ENCODE measurements at places on chromosomes 2 and 18.
A peak's percentile ranks its signal among the peaks of the same experiment; 100 is the strongest.

- no peak overlapping the region for H3K27ac ChIP-seq
- no peaks in the 10 kb centered on the region for H3K36me3 ChIP-seq
- no peak overlapping the region for H3K4me3 ChIP-seq
These were observed 27.4 kb upstream of the MC5R start for GRCh38 chr18:13796515-13796914.

DNA sequence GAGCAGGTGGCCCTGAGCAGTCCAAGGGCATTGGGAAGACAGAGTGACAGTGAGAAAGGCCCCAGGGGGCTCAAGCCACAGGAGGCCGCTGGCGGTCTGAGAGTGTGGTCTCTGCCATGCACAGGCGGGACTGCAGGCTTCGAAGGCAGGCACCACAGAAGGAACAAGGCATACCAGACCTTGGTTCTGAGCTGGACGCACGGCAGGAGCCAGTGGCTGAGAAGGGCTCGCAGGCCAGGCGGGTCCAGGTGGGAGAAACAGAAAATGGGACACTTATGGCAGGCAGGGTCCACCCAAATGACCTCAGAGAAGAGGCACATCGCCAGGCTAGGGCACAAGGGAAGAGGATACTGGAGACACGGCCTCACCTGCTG lies 14.9 kb downstream of the HJURP start:
- H3K36me3 ChIP-seq: no peaks in the 10 kb centered on the region
- H3K4me1 ChIP-seq: no peaks in the 10 kb centered on the region
- H3K27me3 ChIP-seq: no peaks in the 10 kb centered on the region

DNA sequence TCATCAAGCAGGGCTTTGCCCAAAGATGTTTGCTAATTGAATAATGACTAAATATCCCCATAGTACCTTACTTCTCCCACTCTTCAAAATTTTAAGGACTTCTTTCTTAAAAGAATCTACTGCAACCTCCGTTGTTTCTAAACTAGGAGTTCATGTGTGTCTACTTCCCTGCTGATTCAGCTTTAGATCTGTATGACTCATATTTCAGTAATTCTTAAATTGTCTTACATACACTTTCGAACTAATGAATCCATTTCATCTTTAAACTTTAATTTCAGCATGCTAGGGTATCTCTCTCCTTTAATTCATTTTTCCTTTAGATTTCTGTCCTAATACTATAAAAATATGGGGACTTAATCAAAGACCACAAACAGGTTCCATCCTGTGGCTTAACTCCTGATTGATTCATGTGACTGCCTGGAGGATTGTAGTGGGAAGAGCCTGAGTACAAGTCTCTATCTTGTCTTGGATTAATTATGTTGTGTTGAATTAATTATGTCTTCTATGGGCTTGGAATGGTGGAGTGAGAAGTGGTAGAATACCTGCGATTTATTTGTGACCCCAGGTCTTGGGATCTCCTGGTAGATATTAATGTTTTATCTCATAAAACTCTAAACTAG lies 24.9 kb upstream of the COL5A2 start:
- no peak overlapping the region for H3K27ac ChIP-seq
- no peaks in the 10 kb centered on the region for H3K4me1 ChIP-seq
- no peak overlapping the region for H3K4me3 ChIP-seq
- no peaks in the 10 kb centered on the region for H3K27me3 ChIP-seq

GRCh38 chr2:189880832-189881492 lies 96.7 kb downstream of the PMS1 start:
- DNase-seq: no peak
- no peaks in the 10 kb centered on the region for H3K36me3 ChIP-seq
- no peaks in the 10 kb centered on the region for H3K4me1 ChIP-seq
- H3K27ac ChIP-seq: no peak overlapping the region
- no peaks in the 10 kb centered on the region for H3K27me3 ChIP-seq
- no peak overlapping the region for H3K4me3 ChIP-seq

DNA sequence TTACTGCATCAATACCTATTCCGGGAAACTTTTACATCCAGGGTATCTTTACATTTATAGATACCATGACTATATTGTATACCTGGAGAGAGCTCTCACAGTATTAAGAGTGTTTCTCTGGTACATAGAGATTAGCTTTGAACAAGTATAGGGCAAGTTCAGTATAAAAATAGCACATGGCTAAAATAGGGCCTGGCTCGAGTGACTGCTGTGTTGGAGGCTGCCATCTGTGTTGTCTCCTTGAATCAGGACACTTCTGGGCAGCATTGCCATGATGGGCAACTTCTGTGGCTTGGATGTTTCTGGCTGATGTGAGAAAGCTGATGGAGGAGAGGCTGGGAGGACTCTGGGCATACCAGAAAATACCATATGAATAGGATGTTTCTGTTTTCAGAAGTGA lies 18.7 kb downstream of the ARHGAP28 start:
- peak overlapping the region; percentile 90 for H3K27ac ChIP-seq
- H3K27me3 ChIP-seq: no peaks in the 10 kb centered on the region
- peaks cover 14% of the 10 kb centered on the region for H3K4me1 ChIP-seq

GRCh38 chr2:16304876-16305590 lies 360.6 kb downstream of the CYRIA start:
- no peak for DNase-seq
- H3K36me3 ChIP-seq: no peaks in the 10 kb centered on the region
- H3K4me3 ChIP-seq: no peak overlapping the region
- H3K27ac ChIP-seq: no peak overlapping the region

- no peak overlapping the region for H3K4me3 ChIP-seq
- H3K4me1 ChIP-seq: no peaks in the 10 kb centered on the region
- H3K27ac ChIP-seq: no peak overlapping the region
- no peaks in the 10 kb centered on the region for H3K27me3 ChIP-seq
These were observed 512.5 kb downstream of the PLCL1 start for GRCh38 chr2:198316852-198317396.

DNA sequence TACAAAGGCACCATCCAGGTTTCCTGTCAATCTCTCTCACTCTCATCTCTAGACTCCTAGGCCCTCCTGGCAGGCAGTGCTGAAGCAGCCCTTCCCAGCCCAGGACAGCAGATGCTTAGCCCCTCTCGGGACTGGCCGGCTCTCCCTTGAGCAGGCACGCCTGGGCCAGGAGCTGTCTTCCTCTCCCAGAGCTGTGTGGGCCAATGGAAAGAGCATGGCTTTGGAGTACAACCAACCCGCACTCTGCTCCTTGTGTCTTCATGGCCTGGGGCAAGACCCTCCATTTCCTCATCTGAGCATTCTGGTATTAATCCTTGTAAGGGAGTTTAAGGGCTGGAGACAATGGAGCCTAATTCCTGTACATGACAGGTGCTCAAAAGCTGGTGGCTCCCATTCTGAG lies 97.2 kb downstream of the CAPN13 start:
- H3K36me3 ChIP-seq: no peaks in the 10 kb centered on the region
- no peak overlapping the region for H3K27ac ChIP-seq
- H3K4me3 ChIP-seq: no peak overlapping the region
- no peaks in the 10 kb centered on the region for H3K4me1 ChIP-seq

DNA sequence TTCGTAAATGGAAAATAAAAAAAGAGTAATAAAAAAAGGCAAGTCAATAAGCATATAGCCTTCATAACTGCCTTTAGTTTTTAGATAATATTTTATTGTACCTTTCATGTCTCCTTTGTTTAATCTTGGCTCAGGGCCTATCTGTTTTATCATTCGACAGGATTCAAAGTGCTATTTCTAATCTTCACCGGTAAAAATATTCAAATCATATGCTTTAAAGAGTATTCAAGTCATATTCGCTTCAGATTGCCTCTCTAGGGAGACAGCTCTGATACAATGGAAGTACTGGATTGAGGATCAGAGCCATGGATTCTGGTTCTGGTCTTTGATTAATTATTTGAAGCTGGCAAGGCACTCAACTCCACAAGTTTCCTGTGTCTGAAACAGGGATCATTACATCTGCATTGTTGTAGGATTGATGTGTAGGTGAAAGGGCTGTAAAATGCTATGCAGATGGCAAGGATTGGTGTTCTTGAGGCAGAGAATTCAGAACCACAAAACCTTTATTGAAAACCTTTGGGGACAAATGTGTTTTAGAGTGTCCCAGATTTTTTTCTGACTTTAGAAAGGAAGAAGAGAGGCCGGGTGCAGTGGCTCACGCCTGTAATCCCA lies 84.3 kb upstream of the RAPH1 start:
- DNase-seq: no peak
- no peak overlapping the region for H3K27ac ChIP-seq
- H3K36me3 ChIP-seq: no peaks in the 10 kb centered on the region
- no peak overlapping the region for H3K4me3 ChIP-seq
- H3K27me3 ChIP-seq: no peaks in the 10 kb centered on the region

- H3K27me3 ChIP-seq: no peaks in the 10 kb centered on the region
- no peak overlapping the region for H3K27ac ChIP-seq
- no peaks in the 10 kb centered on the region for H3K36me3 ChIP-seq
- no peaks in the 10 kb centered on the region for H3K4me1 ChIP-seq
These were observed 34.4 kb downstream of the MAP2 start for GRCh38 chr2:209458008-209458979.

GRCh38 chr18:3593381-3593903 lies 143.5 kb downstream of the TGIF1 start:
- no peaks in the 10 kb centered on the region for H3K27me3 ChIP-seq
- no peaks in the 10 kb centered on the region for H3K36me3 ChIP-seq
- H3K4me1 ChIP-seq: peaks cover 35% of the 10 kb centered on the region
- peak overlapping the region; percentile 93 for H3K27ac ChIP-seq

DNA sequence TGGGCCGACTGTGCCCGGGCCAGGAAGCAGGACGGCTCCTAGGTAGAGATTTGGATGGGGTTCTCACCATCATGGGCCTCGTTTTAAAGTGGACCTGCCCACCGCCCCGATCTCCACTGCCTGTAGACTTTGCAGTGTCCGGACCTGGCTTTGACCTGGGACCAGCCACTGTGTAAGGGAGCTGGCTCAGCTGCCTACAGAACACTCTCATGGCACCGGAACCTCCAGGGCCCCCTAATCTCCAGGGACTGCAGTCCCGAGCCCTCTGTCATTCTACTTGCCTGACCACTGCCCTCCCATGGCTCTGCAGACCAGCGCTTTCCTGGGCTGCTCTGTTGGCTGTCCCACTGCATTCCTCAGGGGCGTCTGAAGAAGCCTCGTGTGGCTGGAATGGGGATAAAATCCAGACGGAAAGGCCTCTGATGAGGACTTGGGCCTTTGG lies 120.8 kb downstream of the GLI2 start:
- H3K4me1 ChIP-seq: no peaks in the 10 kb centered on the region
- H3K36me3 ChIP-seq: no peaks in the 10 kb centered on the region
- H3K4me3 ChIP-seq: no peak overlapping the region
- DNase-seq: no peak

DNA sequence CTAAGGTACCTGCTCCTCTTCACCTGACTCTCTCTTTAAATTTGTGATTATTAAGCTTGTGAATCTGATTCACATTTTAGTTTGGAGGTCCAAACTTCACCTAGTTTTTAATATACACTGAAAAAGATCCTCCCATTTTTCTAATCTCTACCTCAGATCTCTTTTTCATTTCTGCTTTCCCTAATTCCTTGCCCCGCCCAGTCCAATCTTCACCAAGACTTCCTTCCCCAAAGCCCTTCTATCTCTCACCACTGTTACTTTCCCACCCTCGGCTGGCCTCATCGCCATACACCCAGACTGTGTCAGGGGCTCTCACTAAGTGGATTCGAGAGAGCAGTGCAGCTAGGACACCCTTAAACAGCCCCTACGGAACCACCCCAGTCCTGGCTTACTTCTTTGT lies 40.0 kb downstream of the LBH start:
- no peak overlapping the region for H3K27ac ChIP-seq
- no peaks in the 10 kb centered on the region for H3K4me1 ChIP-seq
- no peak overlapping the region for H3K4me3 ChIP-seq
- no peaks in the 10 kb centered on the region for H3K27me3 ChIP-seq

DNA sequence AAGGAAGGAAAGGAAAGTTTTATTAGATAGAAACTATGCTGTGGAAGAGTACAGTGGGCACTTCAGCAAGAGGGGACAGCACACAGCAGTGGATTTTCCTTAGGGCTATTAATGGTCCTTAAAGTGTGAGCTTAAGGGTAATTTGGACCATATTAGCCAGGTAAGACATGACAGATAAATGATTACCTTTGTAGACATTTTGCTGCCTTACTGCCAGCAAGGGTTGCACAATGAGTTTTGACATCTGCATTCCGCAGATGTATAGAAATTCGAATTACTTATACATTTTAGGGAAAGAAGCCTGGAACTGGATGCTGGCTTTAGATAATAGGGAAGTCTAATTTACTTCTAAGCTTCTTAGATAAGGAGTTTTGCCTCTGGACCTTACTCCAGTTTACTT lies 14.0 kb upstream of the UBE2F start:
- no peak overlapping the region for H3K27ac ChIP-seq
- no peak for DNase-seq
- peaks cover 9% of the 10 kb centered on the region for H3K4me1 ChIP-seq
- no peaks in the 10 kb centered on the region for H3K36me3 ChIP-seq
- no peak overlapping the region for H3K4me3 ChIP-seq

DNA sequence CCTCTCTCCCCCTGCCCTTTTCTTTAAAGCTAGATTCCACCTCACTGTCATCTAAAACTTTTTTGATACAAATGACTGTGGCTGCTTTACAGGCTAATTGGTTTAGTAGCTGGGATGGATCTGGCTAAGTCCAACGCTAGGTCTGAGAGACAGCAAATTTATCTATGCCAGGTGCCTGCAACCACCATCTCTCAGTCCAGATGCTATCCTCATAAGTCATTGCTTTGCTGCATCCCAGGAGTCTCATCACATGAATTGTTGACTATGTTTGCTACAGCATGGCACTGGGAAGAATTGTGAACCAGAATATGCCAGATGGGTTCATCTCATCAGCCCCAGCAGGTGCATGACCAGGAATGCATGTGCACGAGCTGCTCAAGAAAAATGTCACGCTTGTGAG lies 100.0 kb upstream of the PID1 start:
- no peak for DNase-seq
- no peaks in the 10 kb centered on the region for H3K36me3 ChIP-seq
- no peak overlapping the region for H3K4me3 ChIP-seq
- no peaks in the 10 kb centered on the region for H3K27me3 ChIP-seq

GRCh38 chr2:79453918-79454317 lies 58.9 kb upstream of the CTNNA2 start:
- no peak for DNase-seq
- no peak overlapping the region for H3K4me3 ChIP-seq
- no peaks in the 10 kb centered on the region for H3K36me3 ChIP-seq

DNA sequence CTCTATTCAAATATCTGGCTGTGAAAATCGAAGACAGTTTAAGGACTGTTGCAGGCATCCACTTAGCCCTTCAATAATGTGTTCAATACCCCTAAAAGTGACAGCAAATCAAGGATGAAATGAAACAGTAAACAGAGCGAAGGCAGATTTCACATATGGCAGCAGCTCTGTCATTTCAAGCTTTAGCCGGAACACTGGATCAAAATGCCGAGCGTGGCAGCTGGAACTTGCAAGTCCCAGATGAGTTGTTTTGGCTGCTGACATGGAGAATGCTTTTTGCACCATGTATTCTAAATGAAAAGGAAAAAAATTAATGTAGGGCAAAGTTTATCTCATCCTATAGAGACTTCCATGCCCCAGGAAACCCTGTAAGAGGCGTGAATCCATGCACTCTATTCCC lies 18.0 kb downstream of the LRRC30 start:
- no peak overlapping the region for H3K4me3 ChIP-seq
- no peak for DNase-seq
- no peaks in the 10 kb centered on the region for H3K36me3 ChIP-seq
- H3K4me1 ChIP-seq: peaks cover 33% of the 10 kb centered on the region
- H3K27me3 ChIP-seq: no peaks in the 10 kb centered on the region

All from gastrocnemius medialis (tissue), 4 donors.